ENCODE measurements at places on chromosomes 2 and 18. TPM values are rescaled to one million over a fixed set of nuclear protein-coding genes. Genes with fewer than 3 reads are reported as not detected.

GRCh38 chr2:165240916-165241315 lies 1.7 kb downstream of the SCN2A start:
- no peaks in the 10 kb centered on the region for H3K4me1 ChIP-seq
- no peak for DNase-seq
- H3K27me3 ChIP-seq = no peaks in the 10 kb centered on the region
- no peak overlapping the region for H3K4me3 ChIP-seq

The SCYGR3 gene
- total RNA-seq = not detected

DNA sequence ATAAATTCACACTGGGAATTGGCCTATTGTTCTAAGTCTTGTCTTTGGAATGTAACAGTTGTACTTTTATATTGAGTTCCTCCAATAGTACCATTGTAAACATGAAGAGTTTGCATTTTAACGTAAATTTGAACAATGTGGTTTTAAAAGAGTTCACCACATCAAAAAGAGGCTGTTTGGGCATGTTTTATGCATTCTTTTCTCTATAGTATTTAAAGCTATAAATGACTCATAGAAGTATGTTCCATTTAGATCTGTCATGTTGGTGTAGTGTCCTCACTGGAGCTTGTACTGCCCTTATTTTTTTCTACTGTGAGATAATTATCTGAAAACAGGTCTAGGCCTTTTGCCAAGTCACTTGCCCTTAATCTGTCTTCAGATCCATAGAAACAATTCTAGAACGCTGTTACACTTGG lies 141.9 kb downstream of the RHBDD1 start:
- no peak overlapping the region for H3K4me3 ChIP-seq
- no peaks in the 10 kb centered on the region for H3K27me3 ChIP-seq
- H3K36me3 ChIP-seq = no peaks in the 10 kb centered on the region
- no peak for DNase-seq

GRCh38 chr18:48773821-48774220 lies 176.9 kb downstream of the SMAD7 start:
- no peak overlapping the region for H3K27ac ChIP-seq
- no peak for DNase-seq
- H3K4me1 ChIP-seq = peaks cover 7% of the 10 kb centered on the region
- H3K36me3 ChIP-seq = no peaks in the 10 kb centered on the region
- no peaks in the 10 kb centered on the region for H3K27me3 ChIP-seq

- H3K4me1 ChIP-seq = no peaks in the 10 kb centered on the region
These were observed 51.6 kb downstream of the SPP2 start for GRCh38 chr2:234102112-234102511.

The DUSP2 gene
- total RNA-seq = 2.7 TPM

The ELOA2 gene
- total RNA-seq = not detected

DNA sequence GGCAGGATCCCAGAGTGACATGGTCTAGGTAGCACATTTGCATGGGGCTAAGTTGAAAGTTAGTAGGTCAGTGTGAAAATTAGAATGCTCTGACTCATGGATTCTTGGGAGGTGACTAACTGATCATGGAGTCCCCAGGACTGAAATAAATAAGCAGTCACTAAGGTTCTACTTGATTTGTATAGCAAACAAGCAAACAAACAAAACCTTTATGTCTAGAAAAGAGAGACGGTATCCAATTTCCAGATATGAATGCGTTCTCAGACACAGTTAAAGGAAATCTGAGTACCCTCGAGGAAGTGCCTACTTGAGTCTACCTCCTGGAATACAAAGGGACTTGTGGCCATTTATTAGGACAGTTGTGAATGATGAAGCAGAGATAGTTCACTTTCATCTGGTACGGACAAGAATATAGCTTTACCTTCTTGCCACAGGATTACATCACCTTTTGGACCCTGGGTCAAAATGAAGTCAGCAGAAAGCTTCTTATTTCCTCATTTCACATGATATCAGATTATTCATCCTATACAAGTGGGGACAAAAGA lies 54.3 kb upstream of the AGPS start:
- H3K4me1 ChIP-seq = no peaks in the 10 kb centered on the region
- no peaks in the 10 kb centered on the region for H3K36me3 ChIP-seq
- H3K27ac ChIP-seq = no peak overlapping the region
- DNase-seq = no peak
- H3K27me3 ChIP-seq = no peaks in the 10 kb centered on the region

- no peaks in the 10 kb centered on the region for H3K36me3 ChIP-seq
- H3K27ac ChIP-seq = no peak overlapping the region
- no peaks in the 10 kb centered on the region for H3K4me1 ChIP-seq
- H3K27me3 ChIP-seq = no peaks in the 10 kb centered on the region
- H3K4me3 ChIP-seq = no peak overlapping the region
These were observed 4.5 kb upstream of the DYM start for GRCh38 chr18:49464718-49465598.

The TBR1 gene
- total RNA-seq = not detected

GRCh38 chr2:124708661-124709060 lies 683.6 kb downstream of the CNTNAP5 start:
- H3K4me3 ChIP-seq = no peak overlapping the region
- no peaks in the 10 kb centered on the region for H3K27me3 ChIP-seq
- no peaks in the 10 kb centered on the region for H3K36me3 ChIP-seq
- H3K27ac ChIP-seq = no peak overlapping the region
- DNase-seq = no peak

- no peaks in the 10 kb centered on the region for H3K36me3 ChIP-seq
- no peaks in the 10 kb centered on the region for H3K27me3 ChIP-seq
- H3K4me1 ChIP-seq = no peaks in the 10 kb centered on the region
- no peak for DNase-seq
- no peak overlapping the region for H3K4me3 ChIP-seq
These were observed 130.6 kb upstream of the MC4R start for GRCh38 chr18:60503199-60503598.

The VRK2 gene
- total RNA-seq = 5.7 TPM

GRCh38 chr2:41137031-41137430 lies 685.1 kb upstream of the SLC8A1 start:
- DNase-seq = no peak
- no peaks in the 10 kb centered on the region for H3K4me1 ChIP-seq
- no peak overlapping the region for H3K4me3 ChIP-seq
- no peaks in the 10 kb centered on the region for H3K36me3 ChIP-seq
- H3K27me3 ChIP-seq = no peaks in the 10 kb centered on the region
- no peak overlapping the region for H3K27ac ChIP-seq

The RMDN2 gene
- 13.2 TPM for total RNA-seq

GRCh38 chr2:214550786-214551185 lies 139.9 kb downstream of the VWC2L start:
- no peak for DNase-seq
- no peak overlapping the region for H3K4me3 ChIP-seq

DNA sequence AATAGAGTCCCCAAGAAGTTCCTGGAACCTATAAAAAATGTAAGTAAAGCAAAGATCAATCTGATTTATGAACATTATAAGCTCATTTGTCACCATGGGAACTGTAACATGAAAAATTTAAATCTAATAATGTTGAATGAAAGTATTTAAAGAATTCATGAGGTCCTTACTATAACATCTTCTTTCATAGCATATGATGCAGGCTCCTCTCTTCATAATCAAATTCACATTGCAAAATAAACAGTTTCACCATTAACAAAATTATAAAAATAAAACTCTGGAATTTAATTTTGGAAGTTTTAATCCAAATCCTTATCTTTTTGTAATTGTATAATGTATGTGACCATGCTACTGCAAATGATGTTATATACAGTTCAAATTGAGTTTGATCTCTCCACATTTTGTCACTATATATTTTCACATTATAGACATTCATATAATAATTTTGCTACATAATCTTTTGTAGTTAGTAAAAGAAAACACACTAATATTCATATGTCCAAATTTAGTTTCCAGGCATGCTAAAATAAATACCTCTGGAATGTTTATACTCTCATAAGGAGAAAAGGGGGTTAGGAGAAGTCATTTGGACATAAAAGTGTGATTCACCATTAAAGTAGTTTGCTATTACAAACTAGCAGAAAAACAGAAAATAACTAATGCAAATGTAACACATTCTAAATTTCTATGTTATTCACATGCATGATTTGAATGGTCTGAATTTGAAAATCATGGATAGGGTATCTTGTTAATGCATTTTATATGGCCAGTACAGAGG lies 954.1 kb downstream of the DSC3 start:
- no peaks in the 10 kb centered on the region for H3K27me3 ChIP-seq
- no peak for DNase-seq
- H3K36me3 ChIP-seq = no peaks in the 10 kb centered on the region
- H3K4me3 ChIP-seq = no peak overlapping the region
- H3K27ac ChIP-seq = no peak overlapping the region

DNA sequence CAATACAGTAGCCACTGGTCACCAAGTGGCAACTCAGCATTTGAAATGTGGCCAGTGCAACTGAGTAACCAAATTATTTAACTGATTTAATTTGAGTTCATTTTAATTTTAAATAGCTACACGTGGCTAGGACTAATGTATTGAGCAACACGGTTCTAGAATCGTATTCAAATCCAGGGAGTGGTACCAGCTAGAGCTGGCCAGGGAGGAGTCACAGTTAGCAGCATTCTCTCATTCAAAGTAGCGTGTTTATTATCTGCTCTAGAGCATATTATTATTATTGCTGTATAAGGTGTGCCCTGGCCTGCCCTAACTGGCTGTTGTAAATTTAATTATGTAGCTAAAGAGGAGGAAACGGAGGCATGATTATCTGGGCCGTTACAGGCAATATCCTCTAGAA lies 92.9 kb downstream of the GALNT3 start:
- DNase-seq = no peak
- no peak overlapping the region for H3K4me3 ChIP-seq
- no peaks in the 10 kb centered on the region for H3K36me3 ChIP-seq
- H3K27me3 ChIP-seq = no peaks in the 10 kb centered on the region

The SDC1 gene
- total RNA-seq = 180 TPM

DNA sequence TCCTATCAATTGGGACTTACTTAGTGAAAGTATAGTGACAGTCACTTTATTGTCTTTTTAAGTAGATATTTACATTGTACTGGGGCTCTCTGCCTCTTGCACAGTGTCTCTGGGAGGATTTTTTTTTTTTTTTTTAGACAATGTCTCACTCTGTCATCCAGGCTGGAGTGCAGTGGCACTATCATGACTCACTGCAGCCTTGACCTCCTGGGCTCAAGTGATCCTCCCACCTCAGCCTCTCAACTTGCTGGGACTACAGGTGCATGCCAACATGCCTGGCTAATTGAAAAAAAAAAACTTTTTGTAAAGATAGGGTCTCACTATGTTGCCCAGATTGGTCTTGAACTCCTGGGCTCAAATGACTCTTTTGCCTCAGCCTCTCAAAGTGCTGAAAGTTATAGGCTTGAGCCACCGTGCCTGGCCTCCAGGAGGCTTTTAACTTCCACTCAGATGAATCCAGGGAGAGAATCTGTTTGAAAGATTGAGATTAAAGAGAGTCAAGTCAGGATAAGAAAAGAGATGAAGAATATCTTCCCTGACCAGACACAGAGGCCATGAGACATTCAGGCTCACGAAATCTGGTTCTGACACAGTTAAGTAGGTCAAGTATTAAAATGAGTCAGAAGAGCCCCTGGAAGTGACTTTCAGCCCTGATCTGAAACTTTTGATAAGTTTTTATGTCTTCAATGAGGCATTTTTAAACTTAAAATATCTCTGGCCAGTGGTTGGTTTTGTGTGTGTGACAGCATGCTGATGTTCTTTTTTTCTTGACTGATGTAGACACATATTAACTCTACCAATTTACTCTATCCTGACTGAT lies 18.3 kb downstream of the ARHGEF33 start:
- H3K27me3 ChIP-seq = no peaks in the 10 kb centered on the region
- H3K4me3 ChIP-seq = no peak overlapping the region
- no peaks in the 10 kb centered on the region for H3K4me1 ChIP-seq
- no peak for DNase-seq
- no peaks in the 10 kb centered on the region for H3K36me3 ChIP-seq

DNA sequence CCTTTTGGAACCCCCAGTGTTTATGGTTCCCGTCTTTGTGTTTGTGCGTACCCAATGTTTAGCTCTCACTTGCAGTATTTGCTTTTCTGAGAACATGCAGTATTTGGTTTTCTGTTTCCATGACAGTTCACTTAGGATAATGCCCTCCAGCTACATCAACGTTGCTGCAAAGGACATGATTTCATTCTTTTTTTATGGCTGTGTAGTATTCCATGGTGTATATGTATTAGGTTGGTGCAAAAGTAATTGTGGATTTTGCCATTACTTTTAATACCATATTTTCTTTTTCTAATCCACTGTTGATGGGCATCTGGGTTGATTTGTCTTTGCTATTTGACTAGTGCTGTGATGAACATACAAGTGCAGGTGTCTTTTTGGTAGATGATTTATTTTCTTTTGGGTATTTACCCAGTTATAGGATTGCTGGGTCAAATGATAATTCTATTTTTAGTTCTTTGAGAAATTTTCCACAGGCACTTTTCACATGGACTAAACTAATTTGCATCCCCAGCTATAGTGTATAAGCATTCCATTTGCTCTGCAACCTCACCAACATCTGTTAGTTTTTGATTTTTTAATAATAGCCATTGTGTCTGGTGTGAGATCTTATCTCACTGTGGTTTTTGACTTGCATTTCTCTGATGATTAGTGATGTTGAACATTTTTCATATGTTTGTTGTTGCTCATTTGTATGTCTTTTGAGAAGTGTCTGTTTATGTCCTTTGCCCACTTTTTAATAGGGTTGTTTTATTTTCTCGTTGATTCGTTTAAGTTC lies 63.6 kb downstream of the CERS6 start:
- no peak for DNase-seq
- no peaks in the 10 kb centered on the region for H3K36me3 ChIP-seq
- H3K27me3 ChIP-seq = no peaks in the 10 kb centered on the region

The PTPRN gene
- total RNA-seq = 0.88 TPM

DNA sequence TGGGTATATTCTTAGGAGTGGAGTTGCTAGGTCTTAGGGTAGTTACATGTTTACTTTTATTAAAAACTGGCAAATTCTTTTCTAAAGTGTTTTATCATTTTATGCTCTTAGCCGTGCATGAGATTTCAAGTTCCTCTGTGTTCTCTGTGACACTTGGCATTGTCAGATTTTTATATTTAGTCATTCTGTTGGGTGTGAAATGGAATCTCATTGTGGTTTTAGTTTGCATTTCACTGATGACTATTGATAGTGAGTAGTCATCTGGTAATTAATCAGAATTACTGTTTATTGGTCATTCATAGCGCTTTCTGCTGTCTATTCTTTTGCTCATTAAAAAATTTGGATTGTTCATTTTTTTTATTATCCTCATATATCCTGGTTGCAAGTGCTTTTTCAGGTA lies 34.1 kb downstream of the RAB3GAP1 start:
- no peaks in the 10 kb centered on the region for H3K27me3 ChIP-seq
- DNase-seq = no peak
- no peaks in the 10 kb centered on the region for H3K4me1 ChIP-seq
- no peak overlapping the region for H3K27ac ChIP-seq
- no peaks in the 10 kb centered on the region for H3K36me3 ChIP-seq

DNA sequence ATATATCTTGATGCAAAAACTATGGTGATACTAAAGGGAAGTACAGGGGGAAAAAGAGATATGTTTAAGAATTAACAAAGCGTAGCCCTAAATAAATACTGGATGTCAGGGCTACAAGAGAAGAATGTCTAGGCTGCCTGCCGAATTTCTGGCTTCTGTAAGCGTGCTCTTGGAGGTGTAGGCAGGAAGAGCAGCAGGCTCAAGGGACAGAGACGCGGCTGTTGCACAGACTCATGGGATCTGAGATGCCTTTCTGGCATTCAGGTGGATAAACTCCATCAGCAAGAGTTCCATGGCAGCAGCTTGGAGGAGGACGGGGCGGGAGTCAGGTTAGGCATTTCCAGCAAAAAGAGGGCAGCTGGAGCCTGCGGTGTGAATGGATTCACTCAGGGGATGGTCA lies 123.2 kb upstream of the TWIST2 start:
- H3K36me3 ChIP-seq = no peaks in the 10 kb centered on the region
- no peaks in the 10 kb centered on the region for H3K4me1 ChIP-seq
- DNase-seq = no peak
- peak overlapping the region; percentile 48 for H3K27ac ChIP-seq
- no peaks in the 10 kb centered on the region for H3K27me3 ChIP-seq
- H3K4me3 ChIP-seq = no peak overlapping the region

The GYPC gene
- total RNA-seq = 19.7 TPM

The NDC80 gene
- 5.0 TPM for total RNA-seq

Measured in Peyer's patch (tissue), 4 donors.